ENCODE measurements at places on chromosomes 7 and 10. TPM values are rescaled to one million over a fixed set of nuclear protein-coding genes. Genes with fewer than 3 reads are reported as not detected.
A peak's percentile ranks its signal among the peaks of the same experiment; 100 is the strongest.

- DNase-seq, result no peak
These were observed 92.6 kb downstream of the HPSE2 start for GRCh38 chr10:99143011-99143410.

DNA sequence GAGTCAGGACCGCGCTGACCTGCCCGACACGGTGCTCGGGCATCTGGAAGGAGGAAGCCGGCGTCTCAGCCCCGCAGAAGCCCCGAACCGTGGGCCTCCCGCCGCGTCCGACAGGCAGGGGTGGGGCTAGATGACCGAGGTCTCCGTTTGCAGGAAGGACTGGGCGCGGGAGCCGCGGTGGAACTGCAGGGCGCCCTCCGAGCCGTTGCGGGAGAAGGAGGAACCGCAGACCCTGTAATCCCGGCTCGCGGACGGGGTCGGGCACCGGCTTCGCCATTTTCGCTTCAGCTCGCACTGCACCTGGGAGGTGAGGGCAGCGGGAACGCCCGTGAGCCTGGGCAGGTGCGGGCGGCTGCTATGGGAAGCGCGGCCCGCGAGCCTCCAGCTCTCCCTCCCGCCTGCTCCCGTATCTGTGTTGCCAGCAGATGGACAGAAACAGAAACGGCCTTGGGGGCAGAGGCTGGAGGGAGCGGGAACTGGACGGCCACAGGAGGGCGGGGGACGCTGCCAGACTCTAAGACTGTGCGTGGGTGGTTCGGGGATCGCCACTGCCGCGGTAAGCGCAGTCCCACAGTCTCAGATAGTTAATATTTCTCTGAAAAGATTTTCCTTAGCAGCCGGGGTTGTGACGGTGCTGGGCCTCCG lies 114.1 kb downstream of the VIPR2 start:
- peak; percentile 67 for DNase-seq

- DNase-seq, result no peak
These were observed 127.9 kb downstream of the ARID5B start for GRCh38 chr10:62029401-62029800.

- no peak for DNase-seq
These were observed 13.0 kb upstream of the TES start for GRCh38 chr7:116197360-116197759.

GRCh38 chr10:118968482-118968881 lies 61.0 kb upstream of the NANOS1 start:
- DNase-seq, result peak; percentile 42

The PRTFDC1 gene
- 4.7 TPM for total RNA-seq

Data from sciatic nerve (tissue), 2 donors.